ENCODE measurements at places on chromosomes 3 and 15.

- no peak for DNase-seq
These were observed 99.9 kb downstream of the DHX36 start for GRCh38 chr3:154224366-154224765.

GRCh38 chr15:69305933-69306568 is 7.3 kb downstream of the PAQR5 start:
- no peak for DNase-seq

DNA sequence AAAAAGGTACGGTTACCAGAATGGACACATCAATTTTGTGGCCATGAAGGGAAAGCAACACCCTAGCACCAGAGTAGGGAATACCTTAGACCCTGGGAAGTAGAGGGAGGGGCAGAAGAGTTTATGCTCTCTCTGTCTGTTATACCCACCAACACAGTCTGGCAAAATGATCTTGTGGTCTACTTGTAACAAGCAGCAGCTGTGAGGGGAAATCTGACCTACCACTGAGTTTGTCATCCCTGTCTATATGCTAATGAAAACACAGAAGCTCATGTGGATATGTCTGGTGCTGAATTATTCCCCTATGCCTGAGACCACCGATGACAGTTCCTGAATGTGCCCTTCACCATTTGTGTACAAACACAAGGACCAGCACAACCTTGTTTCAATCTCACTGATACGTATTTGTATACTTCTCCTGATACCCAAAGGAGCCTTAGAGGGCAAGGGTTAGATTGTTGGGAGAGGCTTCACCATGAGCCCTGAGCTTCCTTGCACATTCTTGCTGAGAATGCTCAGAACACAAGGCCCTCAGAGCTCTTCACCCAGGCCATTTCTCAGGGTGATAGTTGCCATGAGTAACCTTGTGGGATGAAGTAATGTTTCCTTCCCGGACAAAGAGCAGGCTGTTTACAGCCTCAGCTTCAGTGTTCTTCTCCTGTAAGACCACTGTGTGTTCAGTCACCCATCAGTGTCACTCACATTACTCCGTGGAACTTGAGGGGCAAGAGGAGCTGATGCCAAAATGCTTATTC is 24.7 kb upstream of the ZNF639 start:
- DNase-seq = no peak

DNA sequence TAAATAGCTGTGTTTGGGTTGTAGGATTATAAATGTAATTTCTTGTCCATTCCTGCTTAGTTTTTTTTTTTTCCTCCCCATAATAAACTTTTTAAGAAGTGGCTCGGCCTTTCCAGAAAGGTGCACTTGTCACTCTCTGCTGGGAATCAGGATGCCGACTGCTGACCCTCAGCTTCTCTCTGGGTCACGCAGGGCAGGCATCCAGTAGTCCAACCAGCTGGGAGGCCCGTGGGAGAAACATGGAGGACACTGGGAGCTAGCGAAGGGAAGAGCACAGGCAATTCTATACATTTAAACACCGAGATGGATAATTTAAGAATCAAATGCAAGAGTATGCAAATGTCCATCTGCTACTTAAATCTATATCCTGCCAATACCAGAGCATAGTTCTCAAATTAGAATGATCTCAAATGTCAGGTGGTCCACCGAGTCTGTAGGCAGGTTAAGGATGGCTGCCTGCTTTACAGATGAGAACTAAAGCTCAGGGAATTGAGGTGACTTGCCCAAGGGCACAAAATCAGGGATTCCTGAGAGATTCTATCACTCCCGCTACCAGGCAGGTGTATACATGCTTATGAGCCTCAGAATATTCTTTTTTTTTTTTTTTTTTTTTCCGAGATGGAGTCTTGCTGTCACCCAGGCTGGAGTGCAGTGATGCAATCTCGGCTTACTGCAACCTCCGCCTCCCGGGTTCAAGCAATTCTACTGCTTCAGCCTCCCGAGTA is 64.5 kb downstream of the DAPK2 start:
- DNase-seq = no peak

DNA sequence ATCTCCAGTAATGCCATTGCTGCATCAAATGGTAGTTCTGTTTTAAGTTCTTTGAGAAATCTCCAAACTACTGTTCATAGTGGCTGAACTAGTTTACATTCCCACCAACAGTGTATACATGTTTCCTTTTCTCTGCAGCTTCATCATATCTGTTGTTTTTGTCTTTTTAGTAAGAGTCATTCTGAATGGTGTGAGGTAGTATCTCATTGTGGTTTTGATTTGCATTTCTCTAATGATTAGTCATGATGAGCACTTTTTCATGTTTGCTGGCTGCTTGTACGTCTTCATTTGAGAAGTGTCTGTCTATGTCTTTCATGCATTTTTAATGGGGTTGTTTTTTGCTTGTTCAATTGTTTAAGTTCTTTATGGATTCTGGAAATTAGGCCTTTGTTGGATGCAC is 10.2 kb upstream of the GCSAM start:
- DNase-seq = no peak
